Activated gamma-delta T cell treated with anti-CD3 and anti-CD28 coated beads, Interleukin-2, amount 50 U/mL, for 16 hours (primary cell): ENCODE measurements at places on chromosomes 5 and 9.

DNA sequence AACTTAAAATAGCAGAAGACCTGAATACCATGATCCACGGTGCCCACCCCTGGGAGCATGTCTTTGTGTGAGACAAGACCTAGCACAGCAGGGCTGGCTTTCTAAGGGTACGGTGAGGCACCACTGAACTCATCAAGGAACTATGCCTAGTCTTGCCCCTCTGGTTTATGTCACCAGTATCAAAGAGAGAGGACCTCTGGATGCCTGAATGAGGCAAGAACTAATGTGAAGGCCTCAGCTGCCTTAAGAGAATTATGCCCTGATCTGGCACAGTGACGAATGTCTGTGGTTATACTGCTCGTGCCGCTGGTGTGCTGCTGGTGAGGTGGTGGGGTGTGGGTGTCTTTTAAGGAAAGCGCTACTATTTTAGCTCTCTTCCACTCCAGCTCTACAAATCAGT is 23.0 kb downstream of the NREP start:
- no peak for DNase-seq

DNA sequence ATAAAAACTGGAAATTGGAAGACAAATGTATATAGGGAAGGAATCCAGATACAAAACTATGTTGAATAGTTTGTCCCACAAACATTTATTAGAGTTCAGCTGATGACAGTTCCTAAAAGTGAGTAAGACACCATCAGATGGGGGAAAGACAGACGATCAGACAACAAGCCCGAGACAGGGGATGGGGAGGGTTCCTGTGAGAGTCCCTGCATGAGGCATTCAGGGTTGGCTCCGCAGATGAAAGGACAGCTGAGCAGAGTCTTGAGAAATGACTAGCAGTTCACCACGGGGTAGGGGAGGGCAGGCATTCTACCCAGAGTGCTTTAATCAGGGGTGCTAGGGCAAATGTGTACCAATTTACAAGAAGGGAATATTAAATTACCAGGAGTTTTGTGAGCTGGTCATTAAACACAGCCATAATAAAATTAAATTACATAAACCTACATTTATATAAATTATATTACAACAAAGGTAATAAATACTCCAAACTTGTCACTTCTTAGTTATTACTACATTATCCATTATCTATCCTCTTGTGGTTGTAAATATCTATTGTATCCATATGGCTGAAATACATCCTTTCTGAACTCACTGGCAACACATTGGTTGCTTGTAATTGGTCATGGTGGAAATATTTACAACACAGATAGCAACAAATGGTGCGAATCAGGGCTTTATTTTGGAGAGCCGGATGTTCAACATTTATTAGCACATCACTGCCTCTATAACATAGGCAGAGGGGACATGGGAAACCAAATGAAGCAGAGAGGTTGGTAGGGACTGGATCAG is 27.8 kb downstream of the TNFSF15 start:
- DNase-seq: peak; percentile 13

GRCh38 chr5:73966451-73966850 is 340.5 kb downstream of the ARHGEF28 start:
- DNase-seq: no peak

DNA sequence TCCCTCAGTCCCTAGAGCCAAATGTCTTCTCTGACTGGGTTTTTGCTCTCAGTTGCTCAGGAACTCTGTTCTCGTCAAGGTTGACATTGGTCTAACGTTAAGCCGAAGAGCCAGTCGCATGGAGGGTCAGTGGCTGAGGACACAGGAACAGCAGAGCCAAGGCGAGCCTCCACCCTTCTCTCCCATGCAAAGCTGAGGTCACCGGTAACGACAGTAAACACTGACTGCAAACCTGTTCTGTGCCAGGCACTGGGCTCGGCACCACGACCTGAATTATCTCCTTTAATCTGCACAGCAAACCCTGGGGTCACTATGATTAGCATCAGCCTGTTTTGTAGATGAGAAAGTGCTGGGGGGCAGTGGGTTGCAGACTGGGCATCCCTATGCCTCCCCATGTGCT is 171.0 kb downstream of the COL23A1 start:
- no peak for DNase-seq

- DNase-seq: no peak
These were observed 108.2 kb upstream of the MPDZ start for GRCh38 chr9:13387734-13388067.

DNA sequence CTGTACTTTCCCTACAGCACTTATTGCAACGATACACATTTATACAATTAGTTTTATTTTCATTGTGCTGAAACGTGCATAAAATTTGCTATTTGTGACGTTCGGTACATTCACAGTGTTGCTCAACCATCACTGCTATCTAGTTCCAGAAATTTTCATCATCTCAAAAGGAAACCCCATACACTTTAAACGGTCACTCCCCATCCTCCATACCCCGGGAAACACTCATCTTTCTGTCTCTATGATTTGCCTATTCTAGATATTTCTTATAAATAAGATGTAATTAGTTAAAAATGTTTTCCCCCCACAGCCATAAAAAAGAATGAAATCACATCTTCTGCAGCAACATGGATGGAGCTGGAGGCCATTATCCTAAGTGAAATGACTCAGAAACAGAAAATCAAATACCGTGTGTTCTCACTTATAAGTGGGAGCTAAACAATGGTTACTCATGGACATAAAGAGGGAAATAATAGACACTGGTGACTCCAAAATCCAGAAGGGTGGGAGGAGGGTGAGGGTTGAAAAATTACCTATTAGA is 40.2 kb upstream of the TEX48 start:
- no peak for DNase-seq

DNA sequence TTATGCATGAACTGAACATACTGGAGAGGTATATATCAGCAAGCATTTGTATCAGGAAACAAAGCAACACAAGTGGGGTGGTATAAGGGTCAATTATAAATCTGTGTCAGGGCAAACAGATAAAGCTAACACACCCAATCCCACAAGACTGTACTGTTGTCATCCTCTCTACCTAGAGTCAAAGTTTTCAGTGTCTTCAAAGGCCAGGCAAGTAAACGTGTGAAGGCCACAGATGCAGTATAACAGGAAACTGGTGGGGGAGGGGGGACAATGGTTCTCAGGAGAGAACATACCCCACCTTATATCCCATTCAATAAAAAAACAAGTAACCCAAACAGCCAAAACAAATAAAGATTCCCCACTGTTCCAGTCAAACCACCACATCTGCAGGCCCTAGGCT is 22.1 kb downstream of the ELP1 start:
- DNase-seq: no peak

- DNase-seq: no peak
These were observed 2.3 kb upstream of the PTGDS start for GRCh38 chr9:136974817-136975535.
